ENCODE measurements at places on chromosomes 2 and 18.
A peak's percentile ranks its signal among the peaks of the same experiment; 100 is the strongest.

- no peak for DNase-seq
Measured at GRCh38 chr2:128692895-128693742, 374.5 kb upstream of the HS6ST1 start.

GRCh38 chr2:241198381-241199279 lies 10.2 kb downstream of the ANO7 start:
- no peak for DNase-seq

GRCh38 chr2:144181001-144181400 lies 338.9 kb downstream of the ZEB2 start:
- peak; percentile 12 for DNase-seq

- DNase-seq, result no peak
Measured at GRCh38 chr2:95049683-95049955, 24.1 kb downstream of the MAL start.

DNA sequence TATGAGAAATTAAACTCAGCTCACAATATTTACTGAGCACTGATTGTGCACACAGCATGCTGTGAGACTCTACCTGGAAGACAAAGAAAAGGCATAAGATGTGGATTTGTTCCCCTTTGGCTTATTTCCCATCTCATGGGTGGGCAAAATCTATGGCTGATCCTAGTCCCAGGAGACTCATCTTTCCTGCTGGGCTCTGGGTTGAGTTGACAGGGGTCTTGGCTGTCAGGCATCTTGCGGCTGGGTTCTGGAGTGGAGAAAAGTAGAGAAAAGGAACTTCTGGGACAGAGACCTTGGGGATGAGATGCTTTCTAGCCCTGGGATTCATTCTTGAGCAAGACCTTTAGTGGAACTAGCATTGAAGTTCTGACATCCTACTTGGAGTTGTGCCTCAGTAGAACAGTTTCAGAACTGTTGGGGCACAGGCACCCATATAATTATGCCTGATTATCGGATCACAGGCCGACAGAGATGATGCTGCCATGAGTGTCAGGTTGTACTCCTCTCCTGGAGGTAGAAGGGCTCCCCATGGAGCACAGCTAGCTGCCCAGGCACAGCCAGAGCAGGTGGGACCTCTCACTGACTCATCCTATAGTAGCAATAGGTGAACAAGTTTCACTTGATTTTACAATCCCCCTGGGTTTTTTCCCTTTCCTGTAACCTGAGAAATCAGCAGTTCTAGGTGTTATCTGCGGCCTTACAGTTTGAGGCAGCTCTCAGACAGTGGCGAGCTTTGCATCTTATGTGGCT lies 260.9 kb downstream of the CYRIA start:
- no peak for DNase-seq

GRCh38 chr18:76514573-76514972 lies 19.5 kb upstream of the ZNF516 start:
- no peak for DNase-seq

DNA sequence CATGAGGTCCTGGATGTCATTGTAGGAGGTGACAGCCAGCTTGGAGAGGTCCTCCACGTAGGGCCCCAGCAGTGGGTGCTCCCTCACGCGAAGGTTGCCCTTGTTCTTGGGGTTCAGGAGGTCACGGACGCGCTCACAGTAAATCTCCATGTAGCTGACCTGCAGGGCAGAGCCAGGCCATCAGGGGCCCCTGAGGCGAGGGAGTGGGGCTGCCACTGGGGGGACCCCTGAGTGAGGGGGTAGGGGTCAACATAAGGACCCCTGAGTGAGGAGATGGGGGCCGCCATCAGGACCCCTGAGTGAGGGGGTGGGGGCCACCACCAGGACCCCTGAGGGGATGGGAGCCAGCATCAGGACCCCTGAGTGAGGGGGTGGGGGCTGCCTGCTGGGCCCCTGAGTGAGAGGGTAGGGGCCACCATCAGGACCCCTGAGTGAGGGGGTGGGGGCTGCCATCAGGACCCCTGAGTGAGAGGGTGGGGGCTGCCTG lies 33.6 kb downstream of the KIF1A start:
- no peak for DNase-seq

DNA sequence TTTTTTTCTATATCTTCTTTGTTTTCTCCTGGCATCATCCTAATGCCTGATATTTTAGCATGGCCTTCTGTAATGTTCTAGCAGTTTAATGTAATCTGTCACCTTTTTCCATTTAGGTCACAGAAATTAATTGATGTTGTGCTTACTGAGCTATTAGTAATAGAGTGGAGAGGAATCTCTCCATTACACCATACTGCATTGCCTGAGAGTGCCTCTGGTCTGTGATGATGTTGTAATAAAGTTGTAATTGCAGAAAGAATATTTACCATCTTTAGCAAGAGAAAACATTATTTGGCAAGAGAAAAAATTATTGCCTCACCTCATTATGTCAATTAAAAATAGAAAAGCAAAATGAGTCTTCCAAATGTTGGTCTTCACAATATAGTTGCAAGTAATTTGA lies 213.2 kb downstream of the KCNJ3 start:
- no peak for DNase-seq

DNA sequence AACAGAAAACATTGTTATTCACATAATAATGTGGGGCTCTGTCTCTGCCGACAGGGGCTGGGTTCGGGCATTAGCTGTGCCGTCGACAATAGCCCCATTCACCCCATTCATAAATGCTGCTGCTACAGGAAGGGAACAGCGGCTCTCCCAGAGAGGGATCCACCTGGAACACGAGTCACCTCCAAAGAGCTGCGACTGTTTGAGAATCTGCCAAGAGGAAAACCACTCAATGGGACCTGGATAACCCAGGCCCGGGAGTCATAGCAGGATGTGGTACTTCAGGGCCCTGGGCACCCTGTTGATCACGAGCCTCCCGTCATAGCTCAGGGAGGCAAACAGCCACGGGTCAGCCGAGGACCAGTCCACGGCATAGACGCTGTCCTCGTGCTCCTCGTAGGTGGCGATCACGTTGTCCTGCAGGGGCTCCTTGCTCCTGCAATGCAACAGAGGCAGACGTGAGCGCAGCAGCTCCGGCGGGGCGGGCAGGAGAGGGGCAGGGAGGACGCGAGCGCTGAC lies 188.5 kb downstream of the EIPR1 start:
- no peak for DNase-seq

DNA sequence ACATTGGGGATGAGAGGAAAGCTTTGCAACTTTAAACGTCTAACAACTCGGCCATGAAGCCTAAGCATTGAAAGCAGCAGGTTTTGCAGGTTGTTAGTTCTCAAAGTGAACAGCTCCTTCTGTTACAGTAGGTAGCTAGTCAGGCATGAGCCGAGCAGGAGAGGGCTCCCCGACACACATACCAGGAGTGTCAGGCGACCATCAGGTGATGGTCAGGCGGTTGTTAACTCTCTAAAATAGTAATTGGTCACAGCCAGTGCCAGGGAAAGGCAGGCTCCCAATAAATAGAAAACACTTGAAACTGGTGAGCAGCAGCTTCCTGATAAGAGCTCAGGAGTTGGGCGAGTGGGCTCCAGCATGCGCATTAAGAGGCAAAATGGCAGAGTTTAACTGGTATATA lies 53.5 kb upstream of the DAPL1 start:
- DNase-seq, result no peak

DNA sequence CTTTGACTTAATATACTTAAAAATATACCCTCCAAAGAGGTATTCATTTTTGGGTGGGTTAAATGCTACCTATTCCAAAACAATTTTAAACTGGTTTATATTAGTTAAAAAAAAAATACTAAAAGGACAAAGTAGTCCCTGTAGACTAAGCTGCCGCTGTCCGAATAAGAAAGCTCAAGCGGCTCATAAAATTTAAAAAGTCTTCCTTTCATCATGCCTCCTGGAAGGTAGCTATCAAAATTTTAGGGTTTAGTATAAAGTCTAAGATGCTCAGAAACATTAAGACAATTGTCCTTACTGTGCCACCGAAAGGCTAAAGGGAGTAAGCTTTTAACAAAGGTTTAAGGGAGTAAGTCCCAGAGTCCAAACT lies 440 bp upstream of the UGGT1 start:
- no peak for DNase-seq

GRCh38 chr2:166373951-166374350 lies 1.8 kb downstream of the SCN9A start:
- no peak for DNase-seq

DNA sequence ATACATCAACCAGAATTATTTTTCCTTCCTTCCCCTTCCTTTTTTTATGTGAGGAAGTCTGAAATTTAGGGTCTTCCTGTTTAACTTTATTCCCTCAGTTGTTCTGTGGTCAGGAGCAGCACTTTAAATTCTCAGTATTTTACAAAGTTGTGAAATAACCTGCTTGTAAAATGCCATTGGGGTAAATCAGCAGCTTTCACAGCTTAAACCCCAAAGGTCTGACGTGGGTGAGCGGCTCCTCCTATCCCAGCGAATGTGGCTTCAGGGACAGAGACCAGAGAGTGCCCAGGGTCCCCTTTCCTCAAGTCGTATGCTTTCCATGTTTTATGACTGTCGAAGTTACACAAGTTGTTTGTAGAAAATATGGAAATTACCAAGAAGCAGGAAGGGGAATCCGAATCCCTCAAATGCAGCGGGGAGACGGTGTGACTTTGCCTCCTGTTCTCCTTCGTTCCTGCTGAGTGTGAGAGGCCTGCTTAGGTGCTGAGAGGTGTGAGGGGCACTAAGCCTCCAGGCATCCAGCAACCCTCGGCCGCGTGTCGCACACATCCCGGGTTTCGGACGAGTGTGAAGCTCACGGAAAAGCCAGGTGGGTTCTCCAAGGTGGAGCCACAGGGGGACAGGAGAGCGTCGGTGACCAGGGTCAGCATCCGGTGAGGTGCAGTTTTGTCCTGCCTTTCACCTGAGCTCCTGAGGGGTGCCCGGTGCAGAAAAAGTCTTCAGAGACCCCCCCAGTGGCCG lies 10.8 kb upstream of the KCNG2 start:
- peak; percentile 29 for DNase-seq

GRCh38 chr2:230781130-230781797 lies 68.6 kb downstream of the CAB39 start:
- peak; percentile 15 for DNase-seq

- DNase-seq, result no peak
Measured at GRCh38 chr2:27305516-27305915, 2.7 kb downstream of the UCN start.

GRCh38 chr2:75549401-75550253 lies 11.1 kb downstream of the EVA1A start:
- DNase-seq, result no peak

DNA sequence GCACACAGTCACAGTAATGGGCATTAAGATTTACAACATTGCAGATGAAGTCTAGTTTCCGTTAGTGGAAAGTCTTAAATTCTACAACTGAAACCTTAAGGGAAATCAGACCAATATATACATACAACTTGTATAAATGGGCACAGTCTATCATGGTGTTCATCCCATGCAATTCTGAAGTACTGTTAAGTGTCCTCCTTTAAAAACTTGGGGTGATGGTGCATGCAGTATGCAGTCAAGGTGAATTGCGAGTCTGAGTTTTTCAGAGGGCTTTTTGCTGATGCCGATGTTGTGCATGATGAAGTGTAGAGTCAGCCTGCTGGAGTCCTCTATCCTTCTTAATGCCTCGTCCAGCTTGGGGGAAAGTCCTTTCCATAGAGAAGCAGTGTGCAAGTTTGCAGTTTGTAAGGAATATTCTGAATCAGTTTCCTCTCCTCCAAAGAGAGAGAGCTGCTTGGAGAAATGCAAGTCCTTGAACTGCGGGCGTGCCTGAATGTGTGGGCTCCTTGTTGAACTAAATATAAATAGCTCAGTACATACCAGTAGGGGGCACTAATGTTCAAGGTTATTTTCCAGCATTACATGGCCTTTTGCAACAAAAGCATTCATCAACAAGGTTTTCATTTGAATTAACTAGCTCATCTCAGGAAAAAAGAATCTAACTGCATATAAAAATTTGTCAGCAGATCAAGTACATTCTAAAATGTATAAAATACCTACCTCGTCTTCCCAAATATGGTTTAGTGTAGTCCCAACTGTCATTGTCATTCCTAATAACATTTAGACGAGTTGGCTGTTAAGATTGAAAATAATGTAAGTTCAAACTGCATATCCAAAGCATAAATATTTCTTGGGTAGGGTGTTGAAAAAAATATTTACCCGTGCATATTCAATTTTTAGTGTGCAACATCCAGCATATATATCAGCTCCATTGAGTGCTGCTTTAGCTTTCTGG lies 21.3 kb downstream of the HNRNPLL start:
- peak; percentile 57 for DNase-seq

DNA sequence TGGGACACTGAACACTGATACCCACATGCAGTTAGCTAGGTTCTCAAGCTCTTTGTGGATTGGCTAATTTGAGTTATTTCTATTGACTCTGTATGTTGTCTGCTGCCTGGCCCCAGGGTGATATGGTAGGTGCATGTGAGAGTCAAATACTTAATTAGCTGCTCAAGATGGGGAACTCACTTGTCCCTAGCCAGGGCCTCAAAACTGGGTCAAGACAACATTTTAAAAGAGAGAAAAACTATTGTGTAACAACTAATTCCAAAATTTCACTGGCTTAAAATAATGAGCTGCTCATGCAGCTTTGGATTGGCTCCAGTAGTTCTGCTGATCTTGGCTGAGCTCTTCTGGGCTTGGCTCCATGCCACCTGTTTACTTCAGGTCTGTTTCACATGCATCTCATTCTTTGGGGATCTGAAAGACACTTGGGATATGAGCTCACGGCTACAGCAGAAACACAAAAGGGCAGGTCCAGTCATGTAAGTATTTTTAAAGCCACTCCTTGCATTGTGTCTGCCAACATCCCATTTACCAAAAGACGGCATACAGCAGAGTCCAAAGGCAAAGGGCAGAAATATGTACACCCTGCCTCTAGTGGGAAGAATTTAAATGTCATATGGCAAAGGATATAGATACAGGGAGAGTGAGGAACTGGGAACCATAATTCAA lies 716.8 kb downstream of the SUCLG1 start:
- no peak for DNase-seq

DNA sequence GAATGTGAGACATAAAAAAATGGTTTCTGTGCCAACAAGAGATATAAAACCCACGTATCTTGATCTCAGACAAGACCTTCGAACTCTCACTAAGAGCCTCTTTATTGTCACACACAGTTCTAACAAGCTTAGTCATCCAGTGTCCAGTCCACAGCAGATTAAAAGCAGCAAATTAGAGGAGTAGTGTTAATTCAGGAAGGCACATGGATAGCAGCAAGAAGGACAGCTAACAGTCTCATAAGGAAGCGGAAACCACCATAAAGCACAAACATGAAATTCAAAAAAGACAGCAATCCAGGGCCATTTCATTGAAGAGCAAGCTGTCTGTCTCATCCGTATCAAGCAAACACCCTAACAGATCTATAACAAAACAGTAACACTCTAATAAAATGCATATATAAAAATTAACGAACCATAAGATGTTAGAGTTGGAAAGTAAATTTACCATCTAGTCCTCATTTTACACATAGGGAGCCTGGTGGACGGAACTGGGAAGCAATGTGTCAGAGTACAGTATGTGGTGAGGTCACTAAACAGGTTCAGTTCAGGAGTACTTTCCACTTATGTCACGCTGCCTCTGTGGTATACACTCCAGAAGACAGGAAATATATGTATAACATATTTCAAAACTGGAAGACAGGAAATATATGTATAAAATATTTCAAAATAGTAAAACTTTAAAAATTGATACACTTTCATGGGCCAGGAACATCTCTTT lies 18.3 kb downstream of the AAK1 start:
- no peak for DNase-seq

- no peak for DNase-seq
Measured at GRCh38 chr2:150085478-150085877, 402.0 kb downstream of the RND3 start.
